Activated T-cell treated with anti-CD3 and anti-CD28 coated beads, Interleukin-2, amount 50 U/mL, for 24 hours (primary cell): ENCODE measurements at places on chromosomes 5 and 9.

- DNase-seq, result no peak
Observed at GRCh38 chr9:22055090-22055489, 46.0 kb upstream of the CDKN2B start.

DNA sequence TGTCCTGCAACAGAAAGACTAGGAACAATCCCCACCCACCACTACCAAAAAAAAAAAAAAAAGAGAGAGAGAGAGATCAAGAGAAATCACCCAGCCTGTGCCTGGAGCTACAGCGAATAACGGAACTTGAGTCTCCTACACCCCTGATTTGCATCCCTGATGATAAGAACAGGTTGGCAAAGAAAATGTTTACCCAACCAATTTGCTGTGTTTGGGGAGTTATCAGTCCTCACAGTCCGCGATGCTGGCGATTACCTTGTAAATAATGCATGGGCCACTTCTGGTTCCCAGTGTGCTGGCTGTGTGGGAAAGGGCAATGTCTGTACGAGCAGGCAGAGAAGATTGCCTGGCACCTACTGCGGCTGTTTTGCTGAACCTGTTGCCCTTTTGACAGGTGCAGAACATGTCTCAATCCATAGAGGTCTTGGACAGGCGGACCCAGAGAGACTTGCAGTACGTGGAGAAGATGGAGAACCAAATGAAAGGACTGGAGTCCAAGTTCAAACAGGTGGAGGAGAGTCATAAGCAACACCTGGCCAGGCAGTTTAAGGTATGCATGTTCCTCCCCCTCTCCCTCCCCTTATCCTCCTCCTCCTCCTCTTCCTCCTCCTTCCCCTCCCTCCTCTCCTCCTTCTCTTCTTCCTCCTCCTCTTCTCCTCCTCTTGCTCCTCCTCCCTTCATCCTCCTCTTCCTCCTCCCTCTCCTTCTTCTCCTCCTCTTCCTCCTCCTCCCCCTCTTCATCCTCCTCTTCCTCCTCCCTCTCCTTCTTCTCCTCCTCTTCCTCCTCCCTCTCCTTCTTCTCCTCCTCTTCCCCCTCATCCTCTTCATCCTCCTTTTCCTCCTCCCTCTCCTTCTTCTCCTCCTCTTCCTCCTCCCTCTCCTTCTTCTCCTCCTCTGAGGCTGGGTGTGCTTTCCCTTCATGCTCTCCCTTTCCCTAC, 8.3 kb downstream of the OLFM1 start:
- DNase-seq, result no peak

GRCh38 chr9:4293293-4293941, 6.5 kb downstream of the GLIS3 start:
- DNase-seq, result no peak

DNA sequence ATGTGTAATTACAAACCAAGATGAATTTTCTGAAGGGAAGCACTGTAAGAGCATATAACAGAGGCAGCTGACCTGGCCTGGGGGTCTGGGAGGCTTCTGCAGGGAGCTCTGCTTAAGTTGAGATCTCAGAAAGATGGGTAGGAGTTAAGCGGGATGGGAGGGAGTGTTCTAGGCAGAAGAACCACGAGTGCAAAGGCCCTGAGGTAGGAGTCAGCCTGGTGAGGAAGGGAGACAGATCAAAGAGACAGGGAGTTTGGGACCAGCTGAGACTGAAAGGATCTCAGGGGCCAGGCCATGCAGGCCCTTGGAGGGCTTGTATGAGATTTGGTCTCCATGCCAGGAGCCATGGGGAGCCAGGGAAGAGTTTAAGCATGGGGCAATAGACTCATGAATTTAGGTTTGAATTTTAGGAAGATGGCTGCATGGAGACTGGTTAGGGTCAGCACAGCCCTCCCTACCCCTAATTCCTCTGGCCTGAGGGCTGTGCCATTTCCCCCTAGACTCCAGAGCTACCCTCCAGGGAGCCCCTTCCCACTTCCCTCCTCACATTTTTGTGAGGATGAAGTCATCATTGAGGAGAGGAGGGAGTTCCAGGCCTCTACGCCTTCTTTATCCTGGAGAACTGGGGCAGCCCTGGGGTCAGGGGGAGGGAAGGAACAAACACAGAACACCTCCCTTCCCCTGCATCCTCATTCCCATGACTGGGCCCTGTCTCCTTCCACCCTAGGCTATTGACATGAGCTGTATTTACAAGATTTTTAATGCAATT, 4.8 kb upstream of the ARAP3 start:
- no peak for DNase-seq

DNA sequence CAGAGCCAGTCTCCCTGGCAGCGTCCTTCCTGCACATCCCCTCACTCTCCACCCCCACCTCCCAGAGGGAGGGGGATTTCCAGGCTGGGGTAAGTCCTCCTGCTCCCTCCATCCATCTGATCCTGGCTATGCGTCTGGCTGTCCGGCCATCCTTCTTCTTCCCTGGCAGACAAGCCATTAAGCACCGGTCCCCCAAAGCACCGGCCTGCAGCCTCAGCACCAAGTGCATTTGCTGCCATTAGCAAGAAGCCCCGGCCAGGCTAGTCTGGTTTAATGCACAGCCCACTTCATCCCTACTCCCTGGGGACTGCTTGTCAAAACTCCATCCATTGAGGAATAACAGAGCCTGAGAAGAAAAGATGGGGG, 208.7 kb upstream of the IER5L start:
- peak; percentile 20 for DNase-seq

DNA sequence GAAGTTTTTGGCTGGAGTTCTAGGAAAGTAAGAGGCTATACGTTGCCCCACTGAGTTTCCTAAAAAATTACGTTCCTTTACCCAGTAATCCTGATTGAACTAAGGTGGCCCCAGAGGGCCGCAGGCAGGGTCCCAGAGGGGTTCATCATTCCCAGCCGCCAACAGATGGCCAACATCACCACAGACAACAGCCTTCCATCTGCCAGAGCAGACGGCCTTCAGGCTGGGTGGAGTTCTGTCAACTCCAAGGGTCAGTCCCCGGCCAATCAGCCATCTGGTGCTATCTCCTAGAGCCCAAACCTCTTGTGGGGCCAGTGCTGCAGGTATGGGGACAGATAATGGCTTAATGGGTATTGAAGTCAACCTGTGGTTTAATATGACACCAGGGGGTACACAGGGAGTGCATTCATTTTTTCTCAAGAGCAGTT, 30.4 kb downstream of the TBC1D2 start:
- no peak for DNase-seq

GRCh38 chr5:163727028-163727427, 221.6 kb downstream of the MAT2B start:
- no peak for DNase-seq

- no peak for DNase-seq
Observed at GRCh38 chr9:33988219-33988890, 60.3 kb downstream of the UBAP2 start.

DNA sequence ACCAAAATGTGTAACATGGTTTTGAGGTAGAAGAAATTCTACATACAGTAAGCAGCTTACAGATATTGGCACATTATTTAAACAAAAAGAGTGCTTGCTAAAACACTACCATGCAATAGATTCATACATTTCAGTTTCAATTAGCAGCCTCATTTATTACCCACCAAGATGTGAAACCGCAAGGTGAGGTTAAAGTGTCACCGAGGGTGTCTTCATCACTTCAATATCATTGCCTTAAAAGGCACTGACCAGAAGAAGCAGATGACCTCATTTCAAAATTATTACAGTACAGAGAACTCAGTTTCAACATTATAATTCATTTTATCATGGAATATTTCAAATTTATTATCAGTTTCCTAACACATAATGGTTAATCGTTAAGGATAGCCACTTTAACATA, 302.2 kb downstream of the ISL1 start:
- no peak for DNase-seq

DNA sequence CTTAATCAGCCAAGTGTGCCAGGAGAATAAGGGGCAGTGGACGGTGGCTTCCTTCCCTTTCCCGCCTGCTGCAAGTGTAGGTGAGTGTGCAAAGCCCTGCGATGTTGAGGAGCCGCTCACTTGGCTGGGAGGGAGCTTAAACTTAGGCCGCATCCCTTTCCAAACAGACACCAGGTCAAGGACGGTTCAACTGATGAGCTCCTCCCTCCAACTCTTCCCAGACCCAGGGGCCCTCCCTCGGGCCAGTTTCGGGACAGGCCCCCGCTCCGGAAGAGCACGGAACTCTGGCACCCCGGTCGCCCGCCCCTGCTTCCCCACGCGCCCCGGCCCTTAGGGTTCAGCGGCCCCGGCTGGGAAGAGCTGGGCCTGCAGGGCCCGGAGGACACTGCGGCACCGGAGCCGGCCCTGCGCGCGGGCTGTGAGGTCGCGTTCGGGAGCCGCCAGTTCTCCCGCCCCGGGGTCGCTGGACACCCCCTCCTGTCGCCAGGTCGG, 481 bp downstream of the MRPL36 start:
- no peak for DNase-seq

DNA sequence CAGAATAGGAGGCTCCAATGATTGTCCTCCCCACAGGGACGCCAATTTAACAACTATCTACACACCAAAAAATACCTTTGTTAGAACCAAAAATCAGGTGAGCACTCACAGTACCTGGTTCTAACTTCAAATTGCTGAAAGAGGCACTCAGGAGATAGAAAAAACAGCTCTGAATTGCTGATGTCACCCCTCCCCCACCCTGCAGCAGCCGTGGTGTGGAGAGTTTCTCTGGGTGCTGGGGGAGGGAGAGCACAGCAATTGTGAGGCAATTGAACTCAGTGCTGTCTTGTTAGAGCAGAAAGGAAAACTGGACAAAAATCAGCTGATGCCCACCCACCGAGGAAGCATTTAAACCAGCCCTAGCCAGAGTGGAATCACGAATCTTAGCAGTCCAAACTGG, 41.8 kb downstream of the TNFSF8 start:
- DNase-seq, result no peak

DNA sequence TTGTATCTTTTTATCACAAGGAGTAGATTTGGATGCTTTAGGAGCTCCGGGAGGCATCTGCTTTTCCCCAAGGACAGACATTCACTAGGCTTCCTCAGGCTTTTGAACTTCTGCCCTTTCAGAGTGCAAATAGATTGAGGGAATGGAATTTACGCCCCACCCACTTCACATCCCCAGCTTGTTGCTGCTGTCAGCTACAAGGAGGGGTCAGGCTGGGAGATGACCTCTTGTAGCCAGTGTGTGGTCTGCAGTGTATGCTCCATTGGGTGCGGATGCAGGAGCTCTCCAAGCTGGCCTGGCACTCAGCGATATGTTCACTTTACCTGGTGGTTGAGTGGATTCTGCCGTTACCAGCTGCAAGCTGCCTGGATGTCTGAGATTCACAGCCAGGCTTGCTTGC, 6.4 kb downstream of the TNFSF15 start:
- DNase-seq, result no peak

DNA sequence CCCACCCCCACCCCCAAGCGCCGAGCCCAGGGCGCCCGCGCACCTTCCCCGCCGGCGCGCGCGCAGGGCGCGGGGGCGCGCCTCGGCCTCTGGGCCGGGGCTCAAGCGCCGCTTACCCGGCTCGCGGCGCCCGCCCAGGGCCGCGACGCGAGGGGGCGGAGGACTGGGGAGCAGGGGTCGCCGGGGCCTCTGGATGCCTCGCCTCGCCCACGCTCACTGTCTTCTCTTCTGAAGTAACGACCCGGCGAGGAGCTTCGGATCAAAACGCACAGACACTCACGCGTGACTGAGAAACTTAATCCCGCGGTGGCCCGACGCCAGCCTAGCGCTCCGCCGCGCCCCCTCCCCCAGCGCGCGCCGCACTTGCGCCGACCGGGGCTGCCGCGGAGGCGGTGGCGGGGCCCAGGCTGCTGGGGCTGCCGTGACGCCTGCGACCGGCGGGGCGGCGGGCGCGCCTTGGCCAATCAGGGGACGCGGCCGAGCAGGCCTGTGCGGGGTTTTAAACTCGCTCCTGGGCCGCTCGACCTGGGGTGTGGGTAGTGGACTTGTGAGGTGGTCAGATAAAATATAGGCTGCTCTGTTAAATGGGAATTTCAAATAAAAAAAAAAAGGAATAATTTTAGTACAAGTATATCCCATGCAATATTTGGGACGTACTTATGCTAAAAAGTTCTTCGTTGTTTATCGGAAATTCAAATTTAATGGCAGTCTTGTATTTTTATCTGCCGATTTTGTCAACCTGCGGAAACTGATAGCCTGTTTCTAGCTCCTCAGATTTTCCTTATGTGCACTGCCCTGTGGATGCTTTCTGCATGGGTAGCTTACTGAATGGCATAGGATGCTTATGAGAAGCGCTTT, at the start of gene MPDZ:
Gene MPDZ, minus strand, starts transcription at position 409 of the 858 bp plus-strand sequence. CDS start 29,377 bp downstream, outside the sequence.
- DNase-seq, result no peak

DNA sequence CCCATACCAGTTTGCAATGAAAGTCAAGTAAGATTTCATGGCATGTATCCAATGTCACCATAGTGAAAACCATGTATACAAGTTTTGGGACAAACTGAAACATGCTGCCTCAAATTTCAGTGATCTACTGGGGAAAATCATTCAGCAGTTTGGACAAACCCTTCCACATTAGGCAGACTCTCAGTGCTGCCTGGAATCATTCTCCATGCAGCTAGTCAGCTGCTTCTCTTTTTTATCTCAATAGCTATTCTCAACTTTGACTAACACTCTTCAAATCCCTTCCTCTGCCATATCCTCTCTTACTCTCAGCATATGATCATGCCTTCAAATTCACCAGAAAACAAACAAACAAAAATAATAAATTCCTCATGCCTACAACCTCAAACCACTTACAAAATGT, 323.3 kb downstream of the MAN2A1 start:
- DNase-seq, result no peak

- DNase-seq, result no peak
Observed at GRCh38 chr5:102547141-102548035, 48.6 kb upstream of the SLCO6A1 start.

GRCh38 chr9:114278356-114278755, 44.5 kb upstream of the ORM1 start:
- no peak for DNase-seq

- no peak for DNase-seq
Observed at GRCh38 chr9:26329974-26330373, 562.6 kb downstream of the CAAP1 start.

- no peak for DNase-seq
Observed at GRCh38 chr5:54207566-54207965, 102.8 kb downstream of the ARL15 start.

DNA sequence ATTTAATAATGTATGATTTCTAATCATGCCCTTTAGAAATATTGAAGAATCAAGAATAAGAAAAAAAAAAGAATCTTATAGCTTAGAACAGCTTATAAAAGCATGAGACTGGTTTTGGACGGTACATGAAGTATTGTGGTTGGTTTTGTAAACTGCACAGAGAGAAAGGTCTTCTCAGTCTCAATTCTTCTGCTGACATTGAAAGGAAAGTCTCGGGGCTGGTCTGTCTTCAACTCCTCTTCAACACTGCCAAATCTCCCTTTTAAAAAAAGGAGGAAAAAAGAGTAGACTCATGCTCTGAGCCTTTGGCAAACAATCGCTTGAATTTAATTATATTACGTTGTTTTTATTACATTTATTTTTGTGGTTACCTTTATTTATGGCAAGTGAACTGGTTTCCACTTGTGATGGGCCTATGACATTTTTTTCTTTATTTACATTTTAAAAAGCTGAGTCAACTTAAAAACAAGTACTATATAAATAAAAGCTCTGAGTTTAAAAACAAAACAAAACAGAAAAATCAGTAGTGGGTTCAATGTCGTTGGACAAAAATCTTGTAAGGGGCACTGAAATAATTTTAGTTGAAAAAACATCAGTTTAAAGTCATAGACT, 32.8 kb upstream of the EBF1 start:
- DNase-seq, result no peak

- no peak for DNase-seq
Observed at GRCh38 chr9:110029429-110029955, 178.5 kb downstream of the C9orf152 start.
